ENCODE measurements at places on chromosomes 12 and 14.

DNA sequence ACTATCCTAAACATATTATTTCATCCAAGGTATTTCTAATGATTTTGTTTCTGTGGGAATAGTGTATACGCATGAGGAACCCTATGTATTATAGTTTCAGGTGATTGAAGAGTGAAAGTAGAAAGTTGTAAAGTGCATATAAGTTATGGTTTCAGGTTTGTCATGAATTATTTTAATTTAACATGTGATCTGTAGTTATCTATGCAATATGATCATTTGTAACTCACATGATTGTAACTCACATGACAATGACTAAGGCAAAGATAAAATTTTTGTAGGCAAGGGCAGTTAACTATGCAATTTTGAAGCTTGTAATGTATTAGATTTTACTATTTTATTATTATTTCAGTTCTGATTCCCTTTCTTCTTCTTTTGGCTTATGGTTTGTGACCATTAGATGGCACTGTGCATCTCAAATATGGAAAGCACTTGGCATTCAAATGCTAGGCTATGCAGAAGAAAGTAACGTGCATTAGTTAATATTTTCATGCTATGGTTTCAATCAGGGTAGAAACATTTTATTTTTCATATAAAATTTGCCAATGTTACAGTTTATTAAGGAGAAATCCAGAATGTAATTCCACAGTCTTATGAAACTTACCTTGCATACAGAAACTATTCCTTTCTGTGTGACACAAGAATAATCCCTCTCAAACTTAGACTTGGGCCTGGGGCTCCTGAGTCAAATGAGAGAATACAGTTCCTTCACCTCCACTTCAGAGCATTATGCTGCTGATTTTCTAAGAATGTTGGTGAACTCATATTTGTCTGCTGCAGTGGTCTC is 15.8 kb upstream of the TMEM30B start:
- no peak for DNase-seq

GRCh38 chr12:96892104-96892503 is 15.0 kb upstream of the NEDD1 start:
- DNase-seq = no peak

GRCh38 chr14:60211153-60211552 is 37.9 kb upstream of the PPM1A start:
- no peak for DNase-seq

GRCh38 chr12:24478254-24478653 is 470.6 kb downstream of the BCAT1 start:
- DNase-seq = no peak

GRCh38 chr12:48045061-48045846 is 41.0 kb upstream of the COL2A1 start:
- DNase-seq = no peak

DNA sequence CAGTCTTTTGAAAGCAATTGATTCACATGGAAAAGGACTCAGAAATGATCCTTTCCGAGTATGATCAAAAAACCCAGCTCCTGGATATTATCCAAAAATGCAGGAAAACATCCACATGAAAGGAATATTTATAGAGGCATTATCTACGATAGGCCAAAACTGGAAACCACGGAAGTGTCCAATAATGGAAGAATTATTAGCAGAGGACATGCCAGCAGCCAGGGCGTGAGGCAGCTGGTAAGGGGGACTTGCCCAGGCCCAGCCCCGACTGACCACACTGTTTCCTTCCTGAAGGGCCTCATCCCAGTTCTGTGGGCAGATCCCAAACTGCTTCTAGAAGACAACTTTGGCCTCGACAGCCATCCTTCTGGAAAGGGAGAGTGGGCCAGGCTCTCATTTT is 20.5 kb downstream of the ACTN1 start:
- DNase-seq = no peak

DNA sequence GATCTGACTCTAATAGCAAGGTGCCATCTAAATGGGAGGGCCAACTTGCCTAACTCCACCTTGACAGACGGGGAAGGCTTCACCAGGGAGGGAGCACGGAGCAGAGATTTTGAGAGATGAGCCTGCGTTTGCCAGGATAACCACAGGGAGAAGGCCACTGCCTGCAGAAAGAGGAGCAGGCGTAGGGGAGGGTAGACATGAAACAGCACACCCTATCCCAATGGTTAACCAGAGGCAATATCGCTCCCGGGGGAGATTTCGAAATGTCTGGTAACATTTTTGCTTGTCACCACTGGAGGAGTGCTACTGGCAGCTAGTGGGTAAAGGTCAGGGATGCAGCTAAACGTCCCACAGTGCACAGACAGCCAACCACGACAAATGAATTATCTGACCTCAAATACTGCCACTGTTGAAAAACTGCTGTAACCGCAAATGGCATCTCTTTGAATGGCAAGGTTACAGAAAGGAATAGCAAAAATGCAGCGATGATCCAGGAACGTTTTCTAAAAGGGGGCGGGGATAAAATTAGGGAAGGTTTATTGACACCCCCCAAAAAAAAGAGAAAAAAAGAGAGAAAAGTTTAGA is 126.0 kb upstream of the ATF7IP start:
- DNase-seq = peak; percentile 30

DNA sequence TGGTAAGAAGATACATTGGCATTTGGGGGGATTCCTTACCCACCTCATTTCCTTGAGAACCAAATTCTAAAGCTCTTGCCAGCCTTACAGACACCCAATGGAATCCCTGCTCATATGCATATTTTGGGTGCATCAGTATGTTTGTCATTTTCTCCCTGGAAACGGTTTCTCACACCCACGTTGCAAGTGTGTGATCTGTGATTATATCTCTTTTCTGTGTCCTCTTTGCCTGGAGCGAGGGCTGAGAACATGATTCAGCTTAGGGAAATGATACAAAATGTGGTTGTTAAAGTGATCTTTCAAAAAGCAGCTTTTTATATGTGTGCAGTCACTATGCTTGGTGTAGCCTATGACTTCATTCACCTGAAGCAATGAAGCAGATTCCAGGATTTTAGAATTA is 52.0 kb downstream of the KCNMB4 start:
- no peak for DNase-seq

- DNase-seq = no peak
Measured at GRCh38 chr12:124242529-124243065, 52.3 kb upstream of the RFLNA start.

GRCh38 chr12:132046561-132046960 is 96.8 kb downstream of the EP400 start:
- no peak for DNase-seq

DNA sequence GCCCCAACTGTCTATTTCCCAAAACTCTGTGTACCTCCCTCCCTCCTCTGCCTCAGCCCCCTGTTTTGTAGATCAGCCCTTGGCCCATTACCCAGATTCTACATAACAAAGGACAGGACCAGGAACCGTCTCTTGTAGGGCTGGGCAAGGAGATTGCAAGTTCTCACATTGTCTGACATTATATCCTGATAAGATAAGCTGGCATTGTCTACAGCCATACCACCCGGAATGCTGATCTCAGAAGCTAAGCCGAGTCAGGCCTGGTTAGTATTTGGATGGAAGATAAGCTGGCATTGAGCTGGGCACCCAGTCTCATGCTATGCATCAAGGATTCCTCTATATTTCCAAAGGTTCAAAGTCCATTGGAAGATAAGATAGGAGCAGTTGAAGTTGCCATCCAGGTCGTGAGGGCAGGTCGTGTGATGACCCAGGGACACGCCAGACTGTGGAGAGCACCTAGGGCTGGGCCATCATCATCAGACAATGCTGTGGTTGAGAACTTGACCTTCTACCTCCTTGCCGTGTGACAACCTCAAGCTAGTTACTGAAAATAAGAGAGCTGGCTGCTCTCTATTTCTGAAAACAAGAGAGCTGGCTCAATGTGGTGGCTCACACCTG is 29.5 kb downstream of the PHETA1 start:
- peak; percentile 35 for DNase-seq

DNA sequence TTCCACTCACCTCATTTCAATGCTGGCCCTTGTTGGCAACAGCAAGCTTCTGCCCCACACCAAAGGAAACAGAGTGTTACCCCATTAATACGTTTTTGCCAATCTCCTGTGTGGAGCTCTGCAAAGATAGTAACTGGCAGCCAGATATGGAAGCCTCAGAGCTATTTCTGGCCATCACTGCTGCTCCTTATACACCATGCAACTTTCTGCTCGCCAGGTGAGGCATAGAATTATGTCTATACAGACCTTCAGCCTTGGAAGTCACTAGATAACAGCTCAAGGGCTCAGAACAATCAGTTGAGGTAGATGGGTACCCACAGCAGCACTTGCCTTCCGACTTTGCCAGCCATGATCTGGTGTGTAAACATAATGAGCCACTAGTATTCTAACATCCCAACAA is 214.8 kb upstream of the ALG10B start:
- no peak for DNase-seq

DNA sequence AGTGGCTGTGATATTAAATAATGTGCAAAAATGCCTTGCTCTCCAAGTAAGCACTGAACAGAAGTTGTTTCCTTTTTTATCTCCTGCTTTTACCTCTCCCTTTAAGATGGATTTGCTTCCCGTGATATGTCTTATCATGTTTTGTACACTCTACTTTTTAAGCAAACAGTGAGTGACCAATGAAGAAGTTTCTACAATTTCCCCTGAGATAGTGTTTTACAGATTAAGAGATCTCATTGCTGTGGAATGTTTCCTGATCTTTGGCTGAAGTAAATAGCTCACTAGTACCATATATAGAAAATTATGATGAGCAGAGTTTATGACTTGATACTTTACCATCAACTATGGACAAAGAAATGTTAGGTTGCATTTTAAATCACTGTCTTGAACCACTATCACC is 184.8 kb upstream of the PDE3A start:
- DNase-seq = no peak

DNA sequence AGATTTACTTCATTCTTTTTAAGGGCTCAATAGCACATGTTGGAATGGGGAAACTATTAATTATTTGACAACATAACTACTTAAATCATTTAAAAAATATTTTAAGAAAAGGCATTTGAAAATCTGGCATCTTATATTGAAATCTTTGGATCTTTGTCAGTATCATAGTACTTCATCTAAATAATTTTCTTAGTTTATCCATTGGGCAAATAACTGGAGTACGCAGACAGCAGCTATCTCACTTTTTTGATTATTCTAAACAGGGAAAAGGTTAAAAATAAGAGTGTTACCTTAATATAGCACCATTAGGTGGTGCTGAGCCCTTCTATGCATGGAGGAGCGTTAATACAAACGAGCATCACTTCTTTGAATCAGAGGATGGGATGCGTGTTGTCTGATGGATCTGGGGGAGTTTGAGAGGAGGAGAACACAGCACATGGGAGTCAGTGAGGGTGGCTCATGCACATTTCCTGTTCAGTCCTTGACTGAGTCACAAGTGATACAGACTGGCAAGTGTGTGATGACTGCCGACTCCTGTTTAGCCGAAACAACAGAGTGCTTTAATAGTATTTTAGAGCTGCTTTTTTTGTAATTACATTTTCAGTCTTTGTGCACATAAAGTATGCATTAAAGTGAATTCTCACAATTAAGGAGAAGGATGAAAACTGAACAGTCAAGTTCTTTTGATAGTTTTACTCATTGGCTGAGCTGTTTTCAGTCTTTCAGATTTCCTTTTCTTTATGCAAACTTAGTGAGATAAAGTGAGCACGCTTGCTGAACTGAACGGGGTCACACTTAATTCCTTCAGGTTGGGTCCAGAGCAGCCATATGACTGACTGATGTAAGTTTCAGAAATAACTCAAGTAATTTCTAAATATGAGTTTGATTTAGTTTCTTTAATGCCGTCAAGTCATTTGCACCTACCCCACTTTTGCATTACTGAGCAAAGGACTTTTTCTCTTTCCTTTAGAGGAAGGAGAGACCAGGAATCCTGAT is 92.7 kb downstream of the DIP2B start:
- DNase-seq = no peak

DNA sequence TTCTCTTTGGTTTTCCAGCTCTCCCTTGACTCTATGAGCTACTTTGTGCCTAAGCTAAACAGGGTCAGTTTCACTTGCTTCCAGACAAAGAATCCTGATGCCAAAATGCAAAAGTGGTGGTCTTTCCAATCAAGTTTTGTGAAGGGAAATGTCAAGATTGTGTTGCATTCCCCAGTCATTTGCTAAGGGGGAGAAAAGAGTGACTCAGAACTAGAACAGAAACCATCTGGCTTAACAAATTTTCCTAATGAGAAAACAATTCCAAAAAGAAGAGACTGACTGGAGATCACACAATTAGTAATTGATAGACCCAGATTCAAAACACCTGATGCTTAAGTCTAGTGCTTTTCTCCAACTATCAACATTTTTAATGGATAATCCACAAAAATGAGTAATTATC is 235.1 kb upstream of the DIO2 start:
- DNase-seq = no peak

DNA sequence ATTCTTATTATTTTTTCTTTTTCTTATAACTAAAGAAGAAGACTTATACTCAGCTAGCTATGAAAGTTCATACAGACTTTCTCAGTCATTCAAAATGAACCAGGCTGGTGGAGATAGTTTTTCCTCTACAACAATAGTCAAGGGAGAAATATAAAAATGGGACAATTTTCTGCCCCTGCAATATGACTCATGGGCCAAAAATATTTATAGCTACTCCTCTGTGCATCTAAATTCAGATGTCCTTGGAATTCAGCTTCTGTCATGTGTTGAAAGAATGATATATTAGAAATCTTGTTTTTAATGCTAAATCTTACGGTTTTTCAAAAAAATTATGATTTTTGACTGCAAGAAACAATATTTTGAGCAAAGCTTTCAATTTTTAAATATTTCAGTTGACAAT is 237.2 kb upstream of the SYT10 start:
- no peak for DNase-seq

- no peak for DNase-seq
Measured at GRCh38 chr12:25592725-25593495, 39.8 kb upstream of the LMNTD1 start.

- no peak for DNase-seq
Measured at GRCh38 chr12:50157259-50157658, 9.9 kb downstream of the CERS5 start.

DNA sequence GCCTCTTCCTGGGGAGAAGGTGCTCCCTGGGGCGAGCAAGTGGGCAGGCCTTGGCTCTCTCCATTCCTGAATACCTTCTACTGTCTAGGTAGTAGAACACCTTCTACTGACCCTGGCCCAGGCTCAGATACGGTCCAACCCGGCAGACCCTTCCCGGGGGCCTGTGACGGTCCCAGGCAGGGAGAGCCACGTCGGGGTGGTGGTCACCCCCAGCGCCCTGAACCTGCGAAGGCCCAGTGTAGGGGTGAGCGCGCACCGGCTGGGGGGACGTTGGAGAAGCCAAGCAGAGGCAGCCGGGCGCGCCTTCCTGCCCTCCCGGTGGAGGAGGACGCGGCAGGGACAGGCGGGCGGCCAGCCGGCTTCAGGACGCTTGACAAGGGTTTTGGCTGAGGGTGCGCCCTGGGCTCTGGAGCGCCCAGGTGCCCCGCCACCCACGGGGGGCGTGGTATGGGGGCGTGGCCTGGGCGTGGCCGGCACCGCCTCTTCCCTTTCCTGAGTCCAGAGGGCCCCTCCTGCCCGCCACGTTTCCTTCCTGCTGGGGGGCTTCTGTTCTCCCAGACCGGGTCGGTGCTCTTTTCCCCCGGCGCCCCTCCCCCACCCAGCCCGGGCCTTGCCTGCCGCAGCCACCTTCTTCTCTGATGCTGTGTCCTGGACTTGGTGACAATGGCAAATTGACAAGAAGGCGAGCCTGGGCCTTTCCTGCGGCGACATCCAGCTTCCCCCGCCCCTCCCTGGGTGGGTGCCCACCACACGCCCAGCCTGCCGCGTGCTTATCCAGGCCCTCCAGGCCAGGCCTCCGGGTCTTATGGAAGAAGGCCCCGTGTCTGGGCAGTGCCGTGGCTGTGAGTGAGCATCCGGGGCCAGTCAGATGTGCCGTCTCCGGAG is 24.5 kb upstream of the PPP1R13B start:
- DNase-seq = peak; percentile 97

GRCh38 chr12:82149045-82149444 is 209.1 kb downstream of the CCDC59 start:
- DNase-seq = no peak
